ENCODE measurements at places on chromosomes 7 and 10. TPM values are rescaled to one million over a fixed set of nuclear protein-coding genes. Genes with fewer than 3 reads are reported as not detected.
A peak's percentile ranks its signal among the peaks of the same experiment; 100 is the strongest.

DNA sequence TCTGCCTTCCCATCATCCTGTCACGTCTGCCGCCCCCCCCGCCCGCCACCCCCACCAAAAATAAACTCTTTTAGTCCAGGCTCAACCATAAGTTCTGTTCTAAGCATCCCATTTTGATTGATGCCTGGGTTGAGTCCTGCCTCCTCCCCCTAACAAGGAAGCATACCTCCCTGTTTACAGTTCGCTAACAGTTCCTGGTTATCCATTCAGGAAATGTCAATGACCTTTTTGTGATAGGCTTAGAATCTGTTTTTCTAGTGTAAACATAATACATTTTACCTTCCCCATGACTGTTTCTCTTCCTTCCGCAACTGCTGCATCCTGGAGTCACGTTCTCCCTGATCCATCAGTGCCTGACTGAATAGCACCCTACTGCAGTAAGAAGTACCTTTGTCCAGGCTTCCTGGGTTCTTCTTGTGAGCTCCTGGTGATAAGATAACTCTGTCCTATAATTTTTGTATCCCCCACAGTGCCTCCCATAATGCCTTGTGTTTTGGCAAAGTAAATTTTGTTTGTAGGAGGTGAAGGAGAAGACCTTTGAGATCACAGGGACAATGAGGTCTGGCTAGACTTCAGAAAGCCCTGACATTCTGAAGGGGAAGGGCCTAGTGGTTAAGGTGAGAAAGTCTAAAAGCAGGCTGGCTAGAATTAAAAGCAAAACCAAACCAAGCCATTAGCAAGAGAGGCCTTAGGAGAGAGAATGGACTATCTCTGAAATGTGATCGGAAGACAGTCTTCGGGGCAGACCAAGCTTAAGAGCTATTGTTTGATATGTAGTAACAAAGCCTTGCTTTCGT, 7.3 kb downstream of the AGFG2 start:
- peaks cover 15% of the 10 kb centered on the region for H3K36me3 ChIP-seq
- no peak overlapping the region for H3K4me3 ChIP-seq
- peak; percentile 67 for DNase-seq
- H3K27ac ChIP-seq = peak overlapping the region; percentile 85
- no peaks in the 10 kb centered on the region for H3K27me3 ChIP-seq

DNA sequence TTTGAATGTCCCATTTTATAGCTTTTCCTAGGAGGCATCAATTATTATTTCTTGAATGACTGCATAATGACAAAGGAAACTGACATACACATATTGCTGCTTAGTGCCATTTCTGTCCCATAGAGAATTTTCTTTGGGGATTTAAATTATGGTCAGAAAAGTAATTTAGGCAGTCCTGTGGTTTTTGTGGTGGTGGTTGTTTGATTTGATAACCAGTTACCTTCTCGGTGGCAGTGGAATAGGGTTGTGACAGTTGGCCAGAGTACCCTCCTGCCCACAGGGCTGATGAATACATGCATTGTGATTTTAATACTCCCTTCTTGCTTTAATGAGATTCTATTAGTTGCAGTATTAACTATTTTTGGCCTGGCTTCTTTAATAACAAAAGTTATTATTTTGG, 6.6 kb upstream of the SGCE start:
- DNase-seq = no peak
- H3K27me3 ChIP-seq = no peaks in the 10 kb centered on the region
- H3K27ac ChIP-seq = no peak overlapping the region
- no peak overlapping the region for H3K4me3 ChIP-seq
- no peaks in the 10 kb centered on the region for H3K36me3 ChIP-seq

DNA sequence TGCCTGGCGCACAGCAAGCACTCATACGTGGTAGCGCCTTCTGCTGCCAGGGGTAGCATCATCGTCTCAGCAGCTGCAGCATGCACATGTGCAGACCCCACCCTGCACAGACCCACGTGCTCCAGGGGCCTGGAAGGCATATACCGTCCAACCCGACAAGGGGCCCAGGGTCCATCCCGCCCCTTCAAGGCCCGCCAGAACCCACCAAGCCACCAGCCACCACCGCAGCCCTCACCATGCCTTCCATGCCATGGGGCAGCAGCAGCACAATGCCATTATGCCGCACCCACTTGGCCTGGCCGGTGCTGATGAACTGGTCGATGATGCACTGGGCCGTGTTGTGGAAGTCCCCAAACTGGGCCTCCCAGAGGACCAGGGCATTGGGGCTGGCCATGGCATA, 22.7 kb downstream of the OGDHL start:
- no peak for DNase-seq
- H3K4me1 ChIP-seq = peaks cover 7% of the 10 kb centered on the region
- no peak overlapping the region for H3K4me3 ChIP-seq
- no peak overlapping the region for H3K27ac ChIP-seq
- H3K27me3 ChIP-seq = no peaks in the 10 kb centered on the region
- peaks cover 8% of the 10 kb centered on the region for H3K36me3 ChIP-seq

Gene OR2A1
- 0.94 TPM for polyA plus RNA-seq

DNA sequence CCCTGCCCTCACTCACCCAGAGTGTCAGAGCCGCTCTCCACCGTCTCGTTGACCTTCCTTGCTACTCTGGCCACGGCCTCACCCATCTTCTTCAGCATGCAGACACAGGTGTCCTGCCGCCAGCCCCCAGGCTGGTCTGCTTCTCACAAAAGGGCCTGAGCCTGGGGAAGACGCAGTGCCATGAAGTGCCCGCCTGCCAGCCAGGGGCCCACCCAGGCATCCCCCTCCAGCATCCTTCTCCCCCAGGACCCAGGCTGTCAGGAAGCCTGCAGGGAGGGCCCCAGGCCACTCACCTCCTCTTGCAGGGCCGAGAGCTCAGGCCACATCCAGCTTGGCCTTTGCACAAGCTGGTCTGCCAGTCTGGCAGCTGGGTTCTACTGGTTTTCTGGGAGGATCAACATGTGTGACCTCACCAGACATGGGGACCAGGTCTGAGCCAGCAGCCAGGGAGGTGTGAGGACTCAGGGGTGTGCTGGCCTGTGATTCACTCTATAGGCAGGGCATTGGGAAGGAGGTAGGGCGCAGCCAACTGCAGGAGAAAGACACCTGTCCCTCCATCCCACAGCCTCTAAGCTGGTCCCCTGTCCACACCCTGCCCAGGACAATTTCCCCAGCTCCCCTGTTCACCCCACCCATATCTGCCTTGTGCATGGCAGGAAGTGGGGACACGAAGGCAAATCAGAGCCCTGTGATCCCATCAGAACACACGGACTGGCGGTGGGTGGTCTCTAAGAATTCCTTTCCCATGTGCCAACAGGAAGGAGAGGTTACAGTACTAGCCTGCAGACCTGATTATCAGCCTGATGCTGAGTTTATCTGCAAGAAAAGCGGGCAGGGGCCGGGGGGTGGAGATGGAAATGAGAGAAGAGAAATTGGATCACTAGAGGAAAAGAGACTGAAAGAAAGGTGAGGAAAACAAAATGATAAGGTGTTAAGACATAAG, 5.7 kb downstream of the LRRC20 start:
- H3K36me3 ChIP-seq = peaks cover 4% of the 10 kb centered on the region
- DNase-seq = no peak
- H3K4me3 ChIP-seq = no peak overlapping the region
- H3K27me3 ChIP-seq = peaks cover 6% of the 10 kb centered on the region
- no peak overlapping the region for H3K27ac ChIP-seq

GRCh38 chr10:132398566-132398991, 1.6 kb downstream of the PWWP2B start:
- H3K36me3 ChIP-seq = peaks cover 28% of the 10 kb centered on the region
- H3K27ac ChIP-seq = peak overlapping the region; percentile 91
- H3K4me1 ChIP-seq = peaks cover 56% of the 10 kb centered on the region
- H3K4me3 ChIP-seq = no peak overlapping the region
- DNase-seq = no peak
- H3K27me3 ChIP-seq = no peaks in the 10 kb centered on the region

GRCh38 chr7:38367301-38367890, 94.0 kb upstream of the TARP start:
- peak overlapping the region; percentile 77 for H3K27ac ChIP-seq
- H3K4me3 ChIP-seq = no peak overlapping the region
- H3K27me3 ChIP-seq = no peaks in the 10 kb centered on the region
- DNase-seq = peak; percentile 88
- H3K36me3 ChIP-seq = no peaks in the 10 kb centered on the region

- peaks cover 2% of the 10 kb centered on the region for H3K4me1 ChIP-seq
- H3K4me3 ChIP-seq = no peak overlapping the region
- H3K36me3 ChIP-seq = peaks cover 15% of the 10 kb centered on the region
- H3K27me3 ChIP-seq = no peaks in the 10 kb centered on the region
- no peak overlapping the region for H3K27ac ChIP-seq
Measured at GRCh38 chr10:95346715-95347401, 56.1 kb upstream of the PDLIM1 start.

GRCh38 chr7:21318916-21319270, 109.0 kb upstream of the SP4 start:
- H3K27me3 ChIP-seq = no peaks in the 10 kb centered on the region
- no peak for DNase-seq
- no peaks in the 10 kb centered on the region for H3K36me3 ChIP-seq
- H3K4me3 ChIP-seq = no peak overlapping the region

- H3K27me3 ChIP-seq = no peaks in the 10 kb centered on the region
- no peak overlapping the region for H3K27ac ChIP-seq
- no peak overlapping the region for H3K4me3 ChIP-seq
Measured at GRCh38 chr10:16442914-16443313, 6.1 kb downstream of the PTER start.

DNA sequence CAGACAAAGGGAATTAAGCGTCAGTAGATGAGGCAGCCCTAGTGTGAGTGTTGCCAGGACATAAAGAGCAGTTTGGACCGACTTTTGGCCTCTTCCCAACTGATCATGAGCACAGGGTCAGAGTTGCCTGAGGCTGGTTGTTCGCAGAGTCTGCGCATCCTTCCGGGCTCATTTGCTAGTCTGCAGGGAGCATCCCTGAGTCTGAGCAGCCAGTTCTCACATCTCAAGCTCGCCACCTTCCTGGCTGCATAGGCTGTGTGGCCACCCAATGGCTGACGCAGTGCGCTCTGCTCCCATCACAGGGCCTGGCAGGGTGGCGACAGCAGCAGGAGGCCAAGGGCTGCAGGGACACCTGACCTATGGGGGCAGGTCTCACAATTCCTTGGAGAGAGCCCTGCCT, 5.0 kb downstream of the GAD2 start:
- no peaks in the 10 kb centered on the region for H3K36me3 ChIP-seq
- H3K27ac ChIP-seq = no peak overlapping the region
- no peaks in the 10 kb centered on the region for H3K4me1 ChIP-seq
- H3K4me3 ChIP-seq = no peak overlapping the region
- H3K27me3 ChIP-seq = peaks cover 70% of the 10 kb centered on the region
- no peak for DNase-seq

DNA sequence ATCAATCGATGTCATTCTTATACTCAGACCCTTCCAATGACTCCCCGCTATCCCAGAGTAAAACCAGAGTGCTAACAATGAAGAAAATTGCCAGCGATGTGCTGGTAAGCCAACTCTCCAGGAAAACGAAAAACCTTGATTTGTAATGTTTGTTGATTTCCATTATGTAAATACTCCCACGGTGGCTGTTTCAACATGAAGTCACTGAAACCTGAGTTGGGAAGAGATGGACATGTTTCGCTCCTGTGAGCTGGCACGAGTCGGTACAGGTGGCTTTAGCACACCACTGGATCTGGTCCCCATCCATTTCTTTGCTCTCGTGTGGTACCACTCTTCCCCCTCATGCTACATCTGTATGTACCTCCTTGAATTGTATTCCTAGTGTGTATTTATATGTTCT, 52.9 kb downstream of the AP3M1 start:
- H3K27me3 ChIP-seq = no peaks in the 10 kb centered on the region
- H3K27ac ChIP-seq = no peak overlapping the region
- DNase-seq = no peak
- no peak overlapping the region for H3K4me3 ChIP-seq
- H3K36me3 ChIP-seq = peaks cover 62% of the 10 kb centered on the region
- H3K4me1 ChIP-seq = no peaks in the 10 kb centered on the region

DNA sequence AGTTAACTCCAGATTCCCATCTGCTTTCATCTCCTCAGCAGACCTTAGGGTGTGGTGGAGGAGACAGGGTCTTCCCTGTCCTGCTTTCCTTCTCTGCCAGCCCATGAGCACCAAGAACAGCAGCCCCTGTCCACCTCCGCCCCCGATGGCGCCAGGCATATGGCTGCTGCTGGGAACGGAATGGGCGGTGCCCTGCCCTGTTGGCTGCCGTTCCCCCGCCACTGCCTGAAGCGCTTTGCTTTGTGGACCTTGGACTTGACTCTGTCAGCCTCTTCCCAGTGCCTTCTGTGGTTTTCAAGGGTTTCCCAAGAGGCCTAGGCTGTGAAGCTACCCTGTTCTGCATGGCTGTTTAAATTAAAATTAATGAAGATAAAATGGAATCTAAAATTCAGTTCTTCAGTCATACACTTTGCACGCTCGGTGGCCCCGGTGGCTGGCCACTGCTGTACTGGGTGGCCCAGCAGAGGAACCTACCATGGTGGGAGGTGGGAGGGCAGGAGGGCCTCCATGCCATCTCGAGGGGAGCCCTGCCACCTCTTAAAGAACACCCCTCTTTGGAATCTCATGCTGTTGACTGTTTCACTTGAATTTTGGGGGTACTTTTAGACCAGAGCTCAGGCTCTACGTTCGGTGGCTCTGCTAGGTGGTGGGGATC, 78.7 kb downstream of the NKX6-2 start:
- peak; percentile 10 for DNase-seq
- no peaks in the 10 kb centered on the region for H3K27me3 ChIP-seq
- peaks cover 21% of the 10 kb centered on the region for H3K36me3 ChIP-seq
- H3K4me3 ChIP-seq = no peak overlapping the region
- H3K4me1 ChIP-seq = no peaks in the 10 kb centered on the region
- H3K27ac ChIP-seq = no peak overlapping the region

DNA sequence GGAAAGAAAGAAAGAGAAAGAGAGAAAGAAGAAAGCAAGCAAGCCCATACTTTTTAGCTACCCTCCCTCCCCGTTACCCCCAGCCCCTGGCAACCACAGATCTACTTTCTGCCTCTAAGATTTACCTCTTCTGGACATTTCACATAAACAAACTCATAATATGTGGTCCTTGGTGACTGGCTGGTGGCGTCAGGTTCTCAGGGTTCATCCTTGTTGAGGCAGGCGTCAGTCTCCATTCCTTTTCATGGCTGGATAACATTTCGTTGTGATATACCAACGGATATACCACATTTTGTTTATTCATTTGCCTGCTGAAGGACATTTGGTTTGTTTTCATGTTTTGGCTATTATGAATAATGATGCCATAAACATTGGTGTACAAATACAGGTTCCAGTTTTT, 30.5 kb downstream of the CDH23 start:
- H3K27me3 ChIP-seq = peaks cover 7% of the 10 kb centered on the region
- H3K4me1 ChIP-seq = no peaks in the 10 kb centered on the region
- H3K36me3 ChIP-seq = no peaks in the 10 kb centered on the region
- no peak overlapping the region for H3K27ac ChIP-seq

Gene LAMTOR4
- polyA plus RNA-seq = 133 TPM

- H3K36me3 ChIP-seq = no peaks in the 10 kb centered on the region
- H3K4me3 ChIP-seq = no peak overlapping the region
- no peak for DNase-seq
- H3K4me1 ChIP-seq = no peaks in the 10 kb centered on the region
- H3K27me3 ChIP-seq = no peaks in the 10 kb centered on the region
Measured at GRCh38 chr10:83190614-83191013, 948.7 kb upstream of the GHITM start.

Gene RPS24
- 4,637 TPM for polyA plus RNA-seq

GRCh38 chr10:44520651-44521050, 135.8 kb upstream of the CXCL12 start:
- no peak overlapping the region for H3K27ac ChIP-seq
- H3K4me1 ChIP-seq = no peaks in the 10 kb centered on the region
- H3K36me3 ChIP-seq = no peaks in the 10 kb centered on the region
- H3K27me3 ChIP-seq = no peaks in the 10 kb centered on the region
- DNase-seq = no peak

GRCh38 chr10:6059506-6059905, 2.7 kb downstream of the IL2RA start:
- H3K36me3 ChIP-seq = no peaks in the 10 kb centered on the region
- no peak for DNase-seq
- H3K27me3 ChIP-seq = peaks cover 8% of the 10 kb centered on the region

All from large intestine (tissue), 12 donors.